ENCODE measurements at places on chromosomes 7 and 10.
A peak's percentile ranks its signal among the peaks of the same experiment; 100 is the strongest.

DNA sequence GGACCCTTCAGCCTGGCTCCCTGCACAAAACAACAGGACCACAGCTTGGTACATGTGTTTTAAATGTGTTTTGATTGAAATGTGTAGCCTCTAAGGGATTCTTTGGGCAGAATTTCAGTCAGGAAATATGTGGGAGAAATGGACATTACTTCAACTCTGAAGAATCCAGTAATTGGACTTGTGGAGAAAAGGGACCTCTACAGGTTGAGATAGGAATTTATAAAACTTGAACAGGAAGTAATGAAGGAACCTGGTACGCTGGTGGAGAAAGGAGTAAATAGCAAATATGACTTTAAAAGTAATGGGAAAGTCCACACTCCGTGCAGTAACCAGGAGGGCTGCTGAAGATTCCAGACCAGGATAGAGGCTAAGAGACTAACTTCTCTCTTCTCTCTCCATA is 220.5 kb downstream of the LHFPL3 start:
- peak; percentile 1 for DNase-seq

- no peak for DNase-seq
Observed at GRCh38 chr7:56229631-56230030, 113.4 kb upstream of the NUPR2 start.

- no peak for DNase-seq
Observed at GRCh38 chr10:5618829-5619228, 47.6 kb downstream of the ASB13 start.

GRCh38 chr10:131067690-131068089 is 243.8 kb downstream of the TCERG1L start:
- no peak for DNase-seq

DNA sequence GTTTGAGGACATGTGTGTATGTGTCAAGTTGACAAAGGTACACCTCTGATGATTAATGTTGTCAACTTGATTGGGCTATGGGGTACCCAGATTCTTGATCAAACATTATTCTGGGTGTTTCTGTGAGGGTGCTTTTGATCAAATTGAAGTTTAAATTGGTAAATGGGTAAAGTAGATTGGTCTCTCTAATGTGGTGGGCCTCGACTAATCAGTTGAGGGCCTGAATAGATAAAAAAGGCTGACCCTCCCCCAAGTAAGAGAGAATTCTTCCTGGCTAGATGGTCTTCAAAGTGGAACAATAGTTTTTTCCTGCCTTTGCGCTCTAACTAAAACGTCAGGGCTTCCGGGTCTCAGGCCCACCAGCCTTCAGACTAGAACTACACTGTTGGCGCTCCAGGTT is 309.9 kb upstream of the MGMT start:
- DNase-seq, result no peak

- no peak for DNase-seq
Observed at GRCh38 chr10:48249763-48250351, 24.6 kb downstream of the FRMPD2 start.

- DNase-seq, result no peak
Observed at GRCh38 chr10:12832096-12832495, 169.4 kb downstream of the CCDC3 start.

DNA sequence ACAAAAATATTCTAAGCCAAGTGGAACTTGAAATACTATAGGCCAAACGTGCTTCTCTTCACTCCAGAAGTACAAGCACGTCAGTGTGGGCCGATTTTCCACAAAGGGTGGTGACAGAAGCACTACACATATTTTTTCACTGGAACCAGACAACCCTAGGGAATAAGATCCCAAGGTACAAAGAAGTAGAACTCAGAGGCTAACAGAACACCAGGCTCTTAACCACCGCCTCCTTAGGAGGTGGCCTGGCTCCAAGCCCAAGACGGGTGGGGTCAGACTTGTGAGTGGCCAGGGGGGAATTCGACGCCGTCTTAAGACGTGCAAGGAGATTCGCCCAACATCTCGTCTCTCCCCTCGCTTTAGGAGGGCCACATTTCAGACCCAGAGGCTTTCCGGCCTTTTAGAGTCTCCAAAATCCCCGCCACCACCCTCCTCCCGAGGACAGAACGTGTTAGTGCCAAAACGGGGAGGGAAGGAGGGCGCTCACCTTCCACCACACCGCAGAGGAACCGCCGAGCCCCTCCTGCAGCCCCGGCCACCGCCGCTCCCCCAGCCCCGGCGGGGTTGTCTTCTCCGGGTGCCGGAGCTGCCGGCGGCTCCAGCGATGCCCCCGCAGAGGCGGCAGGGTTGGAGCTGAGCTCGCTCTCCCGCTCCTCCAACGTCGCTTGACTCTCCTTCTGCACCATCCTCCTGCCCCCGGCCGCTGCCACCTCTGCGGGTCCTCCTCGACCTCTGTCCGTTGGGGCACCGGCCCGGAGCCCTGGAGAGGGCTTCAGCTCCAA is 716 bp downstream of the OGA start:
- peak; percentile 91 for DNase-seq

Measured in OCI-M1 (cell line).